ENCODE measurements at places on chromosomes 3 and 15. TPM values are rescaled to one million over a fixed set of nuclear protein-coding genes. Genes with fewer than 3 reads are reported as not detected.

DNA sequence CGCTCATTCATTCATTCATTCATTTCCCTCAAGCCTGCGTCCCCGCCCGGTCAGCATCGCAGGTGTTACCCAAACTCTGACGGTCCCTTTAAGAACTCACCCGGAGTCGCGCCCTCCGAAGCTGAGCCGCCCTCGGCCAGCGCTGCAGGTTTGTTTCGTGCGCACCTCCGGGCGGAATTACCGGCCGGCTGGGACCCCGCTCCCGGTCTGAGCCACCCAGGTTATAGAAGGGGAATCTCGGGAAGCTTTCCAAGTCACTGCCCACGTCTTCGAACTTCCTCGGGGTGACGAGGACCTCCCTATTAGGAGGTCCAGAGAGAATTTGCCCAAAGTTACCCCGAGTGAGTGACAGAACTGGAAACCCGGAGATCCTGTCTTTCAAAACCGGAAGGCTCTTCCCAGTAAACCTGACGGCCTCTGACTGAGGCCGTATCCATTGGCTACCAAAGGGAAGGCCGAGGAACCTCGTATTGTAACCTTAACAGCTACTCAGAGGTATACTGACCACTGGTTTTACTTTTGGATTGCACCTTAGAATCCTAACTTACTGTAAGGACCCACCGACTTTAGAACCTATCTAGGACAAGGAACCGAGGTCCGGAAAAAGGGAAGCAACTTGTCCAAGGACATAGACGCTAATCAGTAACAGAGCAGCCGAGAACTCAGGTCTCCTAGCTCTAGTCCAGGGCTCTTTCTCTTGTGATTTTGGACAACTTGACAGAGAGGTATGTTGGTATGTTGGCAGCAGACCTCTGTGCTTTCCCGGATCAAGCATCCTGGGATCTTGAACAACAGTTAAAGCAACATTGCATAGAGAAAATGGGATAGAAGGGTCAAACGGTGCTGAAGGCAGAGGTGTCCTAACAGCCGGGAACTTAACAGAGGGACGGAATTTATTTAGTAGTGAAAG, 788 bp upstream of the DLG1 start:
- DNase-seq: no peak

GCSAM gene
- total RNA-seq: 39.2 TPM

ADGRG7 gene
- not detected for total RNA-seq

GRCh38 chr3:185796431-185797107, 28.3 kb downstream of the IGF2BP2 start:
- DNase-seq: no peak

- DNase-seq: no peak
Measured at GRCh38 chr3:171358181-171358880, 101.9 kb downstream of the TNIK start.

GRCh38 chr3:168051531-168052471, 43.9 kb downstream of the GOLIM4 start:
- DNase-seq: no peak

GRCh38 chr3:9507586-9508578, 45.7 kb downstream of the LHFPL4 start:
- DNase-seq: no peak

DNA sequence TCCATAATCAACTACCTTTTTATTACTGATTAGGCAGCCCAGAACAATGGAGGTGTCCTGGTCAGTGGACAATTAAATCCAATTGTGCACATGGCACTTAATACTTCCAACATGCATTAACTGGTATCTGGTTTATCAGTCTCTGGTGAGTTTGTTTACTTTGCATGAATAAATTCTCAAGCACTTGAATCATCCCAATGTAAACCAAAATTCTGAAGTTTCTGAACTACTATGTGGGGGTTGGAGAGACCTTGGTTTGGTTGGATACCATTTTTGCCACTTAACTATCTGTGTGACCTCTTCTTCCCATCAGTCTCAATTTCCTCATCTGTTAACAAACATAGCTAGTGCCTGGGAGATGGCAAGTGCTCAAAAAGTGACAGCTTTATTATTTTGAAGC, 70.5 kb upstream of the MAP4 start:
- peak; percentile 32 for DNase-seq

- no peak for DNase-seq
Measured at GRCh38 chr15:49742381-49742780, 121.5 kb downstream of the DTWD1 start.

DNA sequence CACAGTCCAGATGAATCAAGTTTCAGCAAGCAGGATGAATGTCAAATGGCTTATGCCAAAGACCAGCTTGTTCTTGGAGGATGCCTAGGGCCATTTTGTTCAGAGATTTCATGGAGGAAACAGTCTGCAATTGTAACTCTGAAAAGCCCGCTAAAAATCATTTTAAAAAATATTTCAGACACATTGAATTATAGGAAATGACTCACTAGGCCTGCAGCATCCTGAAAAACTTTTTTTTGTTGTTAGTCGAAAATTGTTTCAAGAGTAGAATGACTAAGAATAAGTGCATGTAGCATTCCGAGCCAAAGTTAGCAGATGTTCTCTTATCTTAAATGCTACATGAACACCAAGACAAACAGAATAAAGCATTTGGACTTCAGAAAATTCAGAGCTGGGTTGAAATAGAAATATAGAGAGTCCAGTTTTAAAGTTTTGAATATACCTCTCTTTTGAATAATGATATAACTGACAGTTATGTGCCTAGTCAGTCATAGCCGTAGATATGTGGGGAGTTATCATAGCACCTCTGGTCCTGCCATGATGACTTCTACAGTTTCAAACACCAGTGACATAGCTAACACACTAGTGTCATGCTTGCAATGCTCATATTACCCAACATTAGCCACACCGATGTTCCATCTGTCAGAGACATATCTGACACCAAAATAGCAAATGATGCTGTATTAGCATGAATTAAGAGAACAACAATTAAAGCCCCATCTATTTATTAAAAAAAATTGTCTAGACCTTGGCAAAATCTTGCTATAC, 1462.8 kb upstream of the GBE1 start:
- no peak for DNase-seq

PSMD2 gene
- total RNA-seq: 301 TPM

GRAMD2A gene
- total RNA-seq: not detected

- DNase-seq: no peak
Measured at GRCh38 chr3:82940124-82940523, 1178.7 kb upstream of the GBE1 start.

EXD1 gene
- total RNA-seq: not detected

- no peak for DNase-seq
Measured at GRCh38 chr3:175983379-175983778, 1124.2 kb downstream of the NAALADL2 start.

GRCh38 chr3:175163686-175164085, 304.6 kb downstream of the NAALADL2 start:
- no peak for DNase-seq

- no peak for DNase-seq
Measured at GRCh38 chr3:170528726-170529125, 57.1 kb downstream of the SLC7A14 start.

DNA sequence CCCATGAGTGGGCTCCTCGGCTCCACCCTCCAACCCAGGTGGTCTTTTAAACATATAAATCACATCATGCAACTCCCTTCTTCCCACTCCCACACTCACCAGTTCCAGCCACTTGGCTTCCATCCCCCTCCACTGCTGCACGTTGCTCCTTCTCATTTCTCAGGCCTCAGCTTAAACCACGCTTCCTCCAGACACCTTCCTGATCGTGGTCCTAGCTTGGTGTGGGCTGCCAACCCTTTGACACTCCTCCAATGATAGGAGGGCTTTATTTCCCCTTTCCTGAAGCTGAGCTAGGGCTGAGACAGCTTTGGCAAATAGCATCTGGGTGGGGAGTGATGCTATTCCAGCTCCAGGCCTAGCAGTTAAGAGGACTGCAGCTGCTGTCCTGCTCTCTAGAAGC, 130.1 kb downstream of the SRGAP3 start:
- DNase-seq: no peak
